Naive thymus-derived CD8-positive, alpha-beta T cell (primary cell): ENCODE measurements at places on chromosomes 4 and X.

DNA sequence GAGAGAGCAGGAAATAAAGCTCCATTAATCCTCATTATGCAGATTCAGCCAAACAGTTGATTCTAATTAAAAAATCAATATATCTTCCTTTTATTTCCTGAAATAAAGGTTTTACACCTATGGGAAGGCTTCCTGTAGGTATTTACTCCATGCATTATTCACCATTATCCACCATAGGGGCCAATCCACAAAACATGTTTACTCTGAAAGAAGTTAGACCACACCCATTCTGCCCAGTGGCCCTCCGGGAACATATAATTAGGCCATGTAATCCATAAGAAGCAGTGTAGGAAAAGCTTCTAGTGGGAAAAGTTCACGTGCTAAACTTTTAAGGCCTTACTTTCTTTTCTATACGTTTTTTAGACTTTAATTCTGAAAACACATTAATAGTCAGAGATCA is 57.7 kb downstream of the SAT1 start:
- H3K36me3 ChIP-seq, result peaks cover 2% of the 10 kb centered on the region
- DNase-seq, result no peak
- no peaks in the 10 kb centered on the region for H3K4me1 ChIP-seq
- H3K27ac ChIP-seq, result no peak overlapping the region

GRCh38 chr4:26369581-26369980 is 48.8 kb downstream of the RBPJ start:
- peaks cover 1% of the 10 kb centered on the region for H3K27me3 ChIP-seq
- peaks cover 7% of the 10 kb centered on the region for H3K36me3 ChIP-seq
- H3K4me1 ChIP-seq, result peaks cover 16% of the 10 kb centered on the region
- H3K4me3 ChIP-seq, result no peak overlapping the region

DNA sequence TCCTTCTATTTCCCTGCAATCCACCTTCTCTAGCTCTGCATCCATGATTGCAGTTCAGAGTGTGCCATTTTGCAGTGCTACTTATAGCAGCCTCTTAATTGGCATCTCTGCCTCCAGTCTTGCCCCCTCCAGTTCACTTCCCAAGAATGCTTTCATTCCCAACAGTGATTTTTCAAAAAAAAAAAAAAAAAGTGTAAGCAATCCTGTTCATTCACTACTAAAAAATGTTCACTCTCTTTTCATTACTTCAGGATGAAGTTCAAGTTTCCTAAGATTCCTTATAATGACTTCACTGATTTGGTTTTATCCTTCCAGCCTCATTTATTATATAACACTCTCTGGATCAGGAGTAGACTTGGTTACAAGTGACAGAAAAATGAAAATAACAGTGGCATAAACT is 124.7 kb upstream of the LNX1 start:
- no peak overlapping the region for H3K27ac ChIP-seq
- H3K36me3 ChIP-seq, result no peaks in the 10 kb centered on the region
- H3K4me1 ChIP-seq, result no peaks in the 10 kb centered on the region

DNA sequence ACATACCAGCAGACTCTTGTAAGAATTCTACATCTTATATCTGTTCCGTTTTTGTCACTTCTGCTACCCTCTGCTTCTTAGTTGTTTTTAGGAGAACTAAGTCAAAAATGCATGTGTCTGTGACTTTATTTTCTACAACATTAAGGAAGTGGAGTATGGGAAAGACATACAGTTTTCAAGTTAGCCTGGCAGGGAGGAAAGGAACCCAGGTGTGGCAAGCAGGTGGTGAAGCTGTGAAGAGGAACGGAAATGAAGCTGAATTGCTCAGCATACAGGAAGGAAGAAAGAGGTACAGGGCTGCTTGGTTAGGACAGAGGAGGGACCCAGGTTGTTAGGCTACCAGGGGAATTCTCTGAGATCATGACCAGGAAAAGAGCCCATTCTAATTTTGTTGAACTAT is 9.4 kb downstream of the GPRIN3 start:
- H3K36me3 ChIP-seq, result no peaks in the 10 kb centered on the region
- no peak for DNase-seq
- H3K27me3 ChIP-seq, result no peaks in the 10 kb centered on the region
- peak overlapping the region; percentile 95 for H3K27ac ChIP-seq

DNA sequence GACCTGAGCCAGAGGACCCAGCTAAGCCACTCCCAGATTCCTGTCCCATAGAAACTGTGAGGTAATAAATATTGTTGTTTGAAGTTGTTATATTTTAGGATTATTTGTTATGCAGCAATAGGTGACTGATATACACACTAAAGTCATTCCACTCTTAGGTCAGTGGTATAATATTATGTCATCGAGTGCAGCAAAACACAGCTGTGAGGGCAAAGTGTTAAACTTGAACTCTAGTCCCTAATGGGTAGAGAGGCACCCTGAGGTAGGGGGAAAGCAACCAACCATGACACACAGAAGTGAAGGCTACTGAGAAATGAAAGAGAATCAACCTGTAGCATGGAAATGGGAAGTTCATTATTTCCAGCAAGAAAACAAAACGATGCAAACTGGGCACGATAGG is 66.6 kb downstream of the ATXN3L start:
- H3K4me1 ChIP-seq, result no peaks in the 10 kb centered on the region
- H3K36me3 ChIP-seq, result no peaks in the 10 kb centered on the region
- H3K27ac ChIP-seq, result no peak overlapping the region
- H3K27me3 ChIP-seq, result no peaks in the 10 kb centered on the region
- no peak overlapping the region for H3K4me3 ChIP-seq

DNA sequence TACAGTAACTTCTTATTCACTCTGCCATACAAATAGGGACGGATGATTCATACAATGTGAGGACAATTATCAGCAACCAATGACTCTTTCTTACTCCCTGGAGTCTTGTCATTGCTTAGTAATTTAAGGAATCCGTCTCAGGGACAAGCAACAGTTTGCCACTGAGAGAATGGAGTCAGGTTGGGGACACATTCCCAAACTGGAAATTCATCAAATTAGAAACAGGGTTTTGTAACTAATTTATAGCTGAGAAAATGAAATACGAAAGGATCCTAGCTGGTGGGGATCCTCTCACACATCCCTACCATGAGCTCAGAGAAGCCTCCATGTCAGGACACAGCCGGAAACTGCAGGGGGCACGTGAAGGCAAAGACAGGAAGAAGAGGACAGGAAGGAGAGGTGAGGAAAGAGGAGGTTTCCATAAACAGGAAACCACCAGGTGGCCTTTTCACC is 50.4 kb upstream of the KDR start:
- H3K36me3 ChIP-seq, result no peaks in the 10 kb centered on the region
- no peak overlapping the region for H3K4me3 ChIP-seq
- no peaks in the 10 kb centered on the region for H3K27me3 ChIP-seq
- peaks cover 4% of the 10 kb centered on the region for H3K4me1 ChIP-seq
- no peak overlapping the region for H3K27ac ChIP-seq
- no peak for DNase-seq

GRCh38 chrX:72236841-72237240 is 2.0 kb downstream of the ERCC6L start:
- H3K27me3 ChIP-seq, result no peaks in the 10 kb centered on the region
- no peak overlapping the region for H3K4me3 ChIP-seq
- H3K27ac ChIP-seq, result no peak overlapping the region
